ENCODE measurements at places on chromosomes 2 and 18. TPM values are rescaled to one million over a fixed set of nuclear protein-coding genes. Genes with fewer than 3 reads are reported as not detected.
A peak's percentile ranks its signal among the peaks of the same experiment; 100 is the strongest.

Gene HAAO
- total RNA-seq, result 2.3 TPM

Gene SERPINB12
- total RNA-seq, result not detected

Gene DUSP19
- total RNA-seq, result 11.4 TPM

Gene ANKRD44
- 7.1 TPM for total RNA-seq

Gene SIX3
- total RNA-seq, result not detected

Gene FBXO36
- total RNA-seq, result 0.58 TPM

Gene MC4R
- not detected for total RNA-seq

Gene GALNT5
- total RNA-seq, result 0.19 TPM

GRCh38 chr18:56235481-56236013 lies 402.8 kb downstream of the TXNL1 start:
- H3K4me1 ChIP-seq, result no peaks in the 10 kb centered on the region
- no peaks in the 10 kb centered on the region for H3K27me3 ChIP-seq
- no peak overlapping the region for H3K4me3 ChIP-seq
- DNase-seq, result no peak
- no peak overlapping the region for H3K27ac ChIP-seq
- H3K36me3 ChIP-seq, result no peaks in the 10 kb centered on the region

GRCh38 chr18:23879126-23879525 lies 135.4 kb upstream of the TTC39C start:
- H3K4me3 ChIP-seq, result no peak overlapping the region
- DNase-seq, result no peak
- peaks cover 3% of the 10 kb centered on the region for H3K36me3 ChIP-seq
- no peaks in the 10 kb centered on the region for H3K27me3 ChIP-seq
- H3K4me1 ChIP-seq, result peaks cover 11% of the 10 kb centered on the region
- no peak overlapping the region for H3K27ac ChIP-seq

DNA sequence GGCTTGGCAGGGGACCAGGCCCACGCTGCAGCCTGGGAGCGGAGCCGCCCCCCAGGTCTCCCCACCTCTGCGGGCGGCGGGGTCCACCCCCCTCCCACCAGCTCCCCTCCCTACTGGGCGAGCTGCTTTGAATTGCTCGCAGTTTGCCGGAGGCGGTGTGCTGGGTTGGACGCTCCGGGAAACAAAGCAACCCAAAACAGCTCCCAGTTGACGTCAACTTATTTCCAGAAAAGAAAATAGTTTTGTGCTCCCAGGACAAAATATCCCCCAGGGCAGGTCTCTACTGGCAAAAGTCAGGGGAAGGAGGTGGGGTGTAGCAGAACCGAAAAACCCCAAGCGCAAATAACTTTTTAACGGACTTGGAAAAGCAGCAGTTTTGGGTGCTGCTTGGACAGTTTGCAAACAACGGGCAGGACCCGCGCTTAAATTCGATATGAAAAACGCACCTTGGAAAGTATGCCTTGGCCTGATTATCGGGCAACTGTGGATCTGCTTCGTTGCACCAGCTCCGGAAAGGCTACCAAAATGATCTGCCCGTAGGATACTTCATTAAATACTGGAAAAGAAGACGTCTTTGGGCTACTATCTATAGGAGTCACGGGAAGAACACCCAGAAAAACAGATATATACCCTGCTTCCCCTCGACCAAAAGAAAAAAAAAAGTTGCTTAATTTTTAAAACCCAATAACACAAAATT lies 2.8 kb upstream of the KCTD1 start:
- H3K4me1 ChIP-seq, result peaks cover 47% of the 10 kb centered on the region
- no peaks in the 10 kb centered on the region for H3K36me3 ChIP-seq
- H3K27ac ChIP-seq, result peak overlapping the region; percentile 84
- no peak for DNase-seq

- DNase-seq, result peak; percentile 26
- no peaks in the 10 kb centered on the region for H3K27me3 ChIP-seq
- no peak overlapping the region for H3K4me3 ChIP-seq
Measured at GRCh38 chr2:217797165-217797564, 205.6 kb downstream of the TNS1 start.

- H3K4me3 ChIP-seq, result no peak overlapping the region
- no peak overlapping the region for H3K27ac ChIP-seq
- H3K4me1 ChIP-seq, result no peaks in the 10 kb centered on the region
- no peaks in the 10 kb centered on the region for H3K36me3 ChIP-seq
- H3K27me3 ChIP-seq, result no peaks in the 10 kb centered on the region
Measured at GRCh38 chr18:38321262-38321661, 755.7 kb upstream of the CELF4 start.

DNA sequence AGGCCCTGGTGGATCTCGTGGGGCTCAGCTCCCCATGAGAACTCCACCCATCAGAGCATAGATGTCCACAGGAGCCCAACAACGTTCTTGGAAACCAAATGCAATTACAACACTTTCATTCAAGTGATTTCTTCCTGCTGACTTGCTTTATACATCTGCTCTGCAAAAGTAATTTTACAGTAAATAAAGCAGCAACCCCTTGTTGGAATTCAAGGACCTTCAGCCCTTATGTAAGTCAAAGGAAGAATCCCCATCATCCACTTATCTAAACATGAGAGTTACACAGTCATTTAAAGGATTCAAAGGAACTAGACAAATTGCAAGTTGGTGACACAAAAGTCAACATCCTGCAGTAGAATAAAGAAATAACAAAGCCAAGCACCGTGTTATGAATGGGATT lies 17.1 kb upstream of the ANTXR1 start:
- no peak overlapping the region for H3K27ac ChIP-seq
- no peaks in the 10 kb centered on the region for H3K36me3 ChIP-seq

GRCh38 chr2:120818441-120818920 lies 82.8 kb downstream of the GLI2 start:
- DNase-seq, result no peak
- H3K4me3 ChIP-seq, result no peak overlapping the region
- H3K27ac ChIP-seq, result no peak overlapping the region
- H3K36me3 ChIP-seq, result no peaks in the 10 kb centered on the region
- H3K4me1 ChIP-seq, result no peaks in the 10 kb centered on the region
- peaks cover 43% of the 10 kb centered on the region for H3K27me3 ChIP-seq

GRCh38 chr2:120578576-120579352 lies 156.9 kb upstream of the GLI2 start:
- no peaks in the 10 kb centered on the region for H3K36me3 ChIP-seq
- H3K4me3 ChIP-seq, result no peak overlapping the region

DNA sequence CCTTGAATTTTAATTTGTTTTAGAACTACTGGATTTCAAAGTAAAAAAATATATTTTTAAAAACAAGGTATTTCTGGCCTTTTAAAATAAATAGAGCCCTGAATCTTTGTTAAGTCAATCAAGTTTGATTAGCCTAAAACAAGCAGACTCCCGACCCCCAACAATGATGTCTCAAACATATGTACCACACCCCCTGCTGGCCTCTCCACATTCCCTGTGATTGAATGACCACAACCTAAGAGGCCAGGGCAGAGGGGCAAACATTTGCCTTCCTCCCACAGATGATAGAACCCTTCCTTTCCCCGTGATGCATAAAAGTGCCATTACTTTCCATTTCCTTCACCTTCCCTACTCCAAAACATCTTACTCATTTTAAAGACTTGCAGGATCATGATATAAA lies 130.9 kb downstream of the STK39 start:
- peaks cover 23% of the 10 kb centered on the region for H3K4me1 ChIP-seq
- H3K4me3 ChIP-seq, result no peak overlapping the region
- no peaks in the 10 kb centered on the region for H3K27me3 ChIP-seq
- no peaks in the 10 kb centered on the region for H3K36me3 ChIP-seq

DNA sequence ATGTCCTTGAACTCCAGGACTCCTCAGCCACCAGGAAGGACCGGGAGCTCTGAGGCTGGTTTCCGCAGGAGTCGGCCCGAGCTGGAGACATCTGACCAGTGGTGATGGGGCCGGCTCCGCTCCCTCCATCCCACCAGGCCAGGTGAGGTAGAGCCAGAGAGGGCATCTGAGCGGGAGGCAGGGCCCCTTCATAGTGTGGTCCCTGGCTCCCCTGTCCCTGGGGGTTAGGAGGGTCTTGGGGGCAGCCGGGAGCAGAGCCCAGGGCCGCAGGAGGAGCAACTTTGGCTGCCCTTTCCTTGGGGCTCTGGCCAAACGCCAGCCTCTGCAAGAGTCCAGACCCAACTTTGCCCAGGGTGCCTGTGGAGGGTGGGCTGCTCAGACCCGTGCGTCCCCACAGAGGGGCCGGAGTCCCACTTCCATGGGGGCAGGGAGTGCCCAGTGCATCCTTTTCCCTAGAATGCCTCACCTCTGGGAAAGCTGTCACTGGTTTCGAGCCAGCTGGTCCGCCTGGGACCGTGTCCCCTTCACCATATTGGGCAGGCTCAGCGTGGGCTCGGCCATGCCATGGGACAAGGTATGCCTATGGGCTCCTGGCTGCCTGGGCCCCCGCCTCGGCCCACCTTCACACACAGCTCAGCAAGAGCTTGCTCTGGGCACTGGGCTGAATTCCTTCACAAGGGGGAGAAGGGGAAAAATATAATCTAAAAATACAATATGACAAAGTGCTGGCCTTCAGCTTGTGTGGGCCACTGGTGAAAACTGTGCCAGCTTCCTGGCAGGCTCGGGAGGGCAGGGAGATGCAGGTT lies 148.6 kb downstream of the TWIST2 start:
- H3K27ac ChIP-seq, result no peak overlapping the region
- H3K27me3 ChIP-seq, result peaks cover 36% of the 10 kb centered on the region
- H3K4me3 ChIP-seq, result no peak overlapping the region
- no peak for DNase-seq

DNA sequence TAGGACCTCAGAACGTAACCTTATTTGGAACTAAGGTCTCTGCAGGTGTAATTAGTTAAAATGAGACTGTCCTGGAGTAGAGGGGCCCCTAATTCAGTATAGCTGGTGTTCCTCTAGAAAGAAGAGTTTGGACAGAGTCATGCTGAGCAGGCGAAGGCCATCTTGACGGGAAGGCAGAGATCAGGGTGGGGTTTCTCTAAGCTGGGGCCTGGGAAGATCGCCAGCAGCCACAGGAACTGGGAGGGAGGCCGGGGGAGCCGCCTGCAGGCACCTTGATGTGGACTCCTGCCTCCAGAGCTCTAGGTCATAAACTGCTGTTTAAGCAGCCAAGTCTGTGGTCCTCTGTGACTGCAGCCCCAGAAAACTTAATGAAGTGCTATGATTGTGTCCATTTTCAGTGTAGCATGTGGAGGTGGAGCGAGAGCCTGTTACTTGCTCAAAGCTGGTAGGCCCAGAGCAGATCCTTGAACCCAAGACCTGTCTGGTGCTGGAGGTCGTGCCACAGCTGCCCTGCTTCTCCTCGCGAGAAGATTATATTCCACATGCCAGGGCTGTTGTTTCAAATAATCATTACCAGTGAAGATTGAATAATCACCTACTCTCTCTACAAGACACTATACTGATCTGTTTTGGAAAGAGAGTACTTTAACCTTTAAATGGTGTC lies 105.7 kb downstream of the TPO start:
- DNase-seq, result peak; percentile 51
- no peaks in the 10 kb centered on the region for H3K36me3 ChIP-seq
- H3K4me3 ChIP-seq, result no peak overlapping the region
- peaks cover 11% of the 10 kb centered on the region for H3K4me1 ChIP-seq
- H3K27me3 ChIP-seq, result peaks cover 11% of the 10 kb centered on the region

DNA sequence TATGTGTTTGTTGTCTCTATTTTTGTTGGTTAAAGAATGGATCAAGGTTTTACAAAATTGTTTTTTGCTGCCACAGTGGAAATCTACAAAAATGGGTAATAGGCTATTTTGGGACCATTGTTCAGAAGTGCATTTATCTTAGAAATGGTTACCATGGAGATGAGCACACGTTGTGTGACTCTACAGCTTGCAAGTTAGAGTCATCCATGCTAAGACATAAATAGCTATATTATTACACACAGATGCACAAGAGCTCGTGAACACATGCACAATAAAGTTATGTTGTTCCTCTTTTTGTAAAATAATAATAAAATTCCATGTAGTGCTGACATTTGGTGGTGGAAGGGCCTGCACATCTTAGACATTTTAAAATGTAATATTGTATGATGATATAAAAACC lies 15.5 kb upstream of the DUSP19 start:
- DNase-seq, result no peak
- H3K4me1 ChIP-seq, result no peaks in the 10 kb centered on the region
- H3K4me3 ChIP-seq, result no peak overlapping the region
- no peak overlapping the region for H3K27ac ChIP-seq

DNA sequence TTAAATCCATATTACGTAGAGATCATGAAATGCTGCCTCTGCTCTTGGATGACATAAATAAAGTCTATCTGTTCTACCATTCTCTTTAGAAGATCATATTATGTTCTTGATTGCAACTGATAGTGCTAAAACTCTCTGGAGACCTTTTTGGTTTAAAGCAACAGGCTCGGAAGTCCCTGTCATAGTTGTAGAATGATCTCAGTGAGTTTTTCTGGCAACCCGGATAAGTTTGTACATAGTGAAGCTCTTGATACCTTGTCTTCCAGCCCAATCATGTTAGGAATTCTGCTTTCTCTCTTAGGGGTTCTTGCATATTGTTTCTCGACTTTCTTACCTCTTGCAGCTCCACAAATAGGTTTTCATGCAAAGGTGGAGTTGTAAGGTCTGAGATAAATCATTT lies 156.1 kb downstream of the TTC27 start:
- peaks cover 23% of the 10 kb centered on the region for H3K36me3 ChIP-seq
- H3K27me3 ChIP-seq, result no peaks in the 10 kb centered on the region
- DNase-seq, result no peak
- peaks cover 37% of the 10 kb centered on the region for H3K4me1 ChIP-seq

GRCh38 chr2:163669506-163669905 lies 66.3 kb downstream of the FIGN start:
- peak overlapping the region; percentile 22 for H3K27ac ChIP-seq
- H3K36me3 ChIP-seq, result no peaks in the 10 kb centered on the region
- no peak for DNase-seq
- H3K27me3 ChIP-seq, result no peaks in the 10 kb centered on the region

DNA sequence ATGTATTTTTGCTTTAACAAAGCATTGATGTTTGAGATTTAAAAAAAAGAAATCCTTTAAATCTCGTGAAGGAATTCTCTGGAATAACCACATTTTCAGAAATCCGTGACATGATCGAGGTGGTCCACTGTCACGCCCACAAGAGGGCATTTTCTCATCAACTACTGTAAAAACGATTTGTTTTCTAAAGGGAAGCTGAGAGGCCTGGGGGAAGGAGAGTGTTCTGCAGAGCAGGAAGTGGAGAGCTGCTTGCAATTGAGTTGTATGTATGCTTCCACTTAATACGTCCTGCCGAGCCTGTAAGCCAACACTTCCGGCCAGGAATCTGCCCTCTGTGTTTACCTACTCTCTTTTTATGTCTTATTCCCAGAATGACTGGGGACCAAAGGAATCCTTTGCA lies 19.4 kb downstream of the KLHL29 start:
- DNase-seq, result no peak
- H3K27me3 ChIP-seq, result peaks cover 41% of the 10 kb centered on the region
- H3K27ac ChIP-seq, result no peak overlapping the region
- no peaks in the 10 kb centered on the region for H3K36me3 ChIP-seq
- peak overlapping the region; percentile 10 for H3K4me3 ChIP-seq

GRCh38 chr2:217995731-217996231 lies 7.0 kb downstream of the TNS1 start:
- H3K27ac ChIP-seq, result peak overlapping the region; percentile 69
- H3K27me3 ChIP-seq, result no peaks in the 10 kb centered on the region
- no peaks in the 10 kb centered on the region for H3K36me3 ChIP-seq
- peaks cover 52% of the 10 kb centered on the region for H3K4me1 ChIP-seq
- H3K4me3 ChIP-seq, result no peak overlapping the region

All from left ventricle myocardium inferior (tissue), 1 donor.